ENCODE measurements at places on chromosomes 5 and 9.

- DNase-seq = no peak
Observed at GRCh38 chr9:20781092-20781491, 97.0 kb downstream of the FOCAD start.

- DNase-seq = no peak
Observed at GRCh38 chr5:114369680-114370417, 8.0 kb downstream of the KCNN2 start.

- DNase-seq = no peak
Observed at GRCh38 chr5:33688066-33688465, 203.7 kb downstream of the ADAMTS12 start.

- DNase-seq = no peak
Observed at GRCh38 chr5:59798862-59799667, 94.5 kb downstream of the PDE4D start.

- DNase-seq = no peak
Observed at GRCh38 chr5:178236126-178236525, 3.5 kb upstream of the PHYKPL start.

GRCh38 chr9:128150594-128151308 is 1.5 kb downstream of the LCN2 start:
- DNase-seq = no peak

- DNase-seq = no peak
Observed at GRCh38 chr5:88145221-88145610, 123.4 kb downstream of the TMEM161B start.

- no peak for DNase-seq
Observed at GRCh38 chr5:179223961-179224360, 121.3 kb downstream of the ADAMTS2 start.

- DNase-seq = no peak
Observed at GRCh38 chr9:87786423-87786822, 60.5 kb downstream of the CTSL start.

- no peak for DNase-seq
Observed at GRCh38 chr9:133779516-133780403, 41.6 kb upstream of the SARDH start.

DNA sequence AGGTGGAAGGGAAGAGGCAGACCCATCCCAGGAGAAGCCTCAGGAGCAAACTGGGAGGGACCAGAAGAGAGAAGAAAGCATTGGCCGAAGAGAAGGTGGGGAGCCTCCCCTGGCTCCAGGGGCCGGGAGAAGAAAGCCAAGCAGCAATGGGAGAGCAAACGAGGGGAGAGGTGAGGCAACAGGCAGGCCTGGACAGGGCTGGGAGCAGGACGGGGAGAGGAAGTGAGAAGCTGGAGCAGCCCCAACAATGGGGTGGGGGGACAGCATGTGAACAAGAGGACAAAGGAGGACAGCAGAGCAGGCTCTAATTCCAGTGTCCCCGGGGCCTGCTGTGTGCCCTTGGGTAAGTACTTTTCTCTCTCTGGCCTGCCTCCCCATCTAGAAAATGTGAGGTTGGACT is 115.3 kb downstream of the PSD2 start:
- DNase-seq = no peak

DNA sequence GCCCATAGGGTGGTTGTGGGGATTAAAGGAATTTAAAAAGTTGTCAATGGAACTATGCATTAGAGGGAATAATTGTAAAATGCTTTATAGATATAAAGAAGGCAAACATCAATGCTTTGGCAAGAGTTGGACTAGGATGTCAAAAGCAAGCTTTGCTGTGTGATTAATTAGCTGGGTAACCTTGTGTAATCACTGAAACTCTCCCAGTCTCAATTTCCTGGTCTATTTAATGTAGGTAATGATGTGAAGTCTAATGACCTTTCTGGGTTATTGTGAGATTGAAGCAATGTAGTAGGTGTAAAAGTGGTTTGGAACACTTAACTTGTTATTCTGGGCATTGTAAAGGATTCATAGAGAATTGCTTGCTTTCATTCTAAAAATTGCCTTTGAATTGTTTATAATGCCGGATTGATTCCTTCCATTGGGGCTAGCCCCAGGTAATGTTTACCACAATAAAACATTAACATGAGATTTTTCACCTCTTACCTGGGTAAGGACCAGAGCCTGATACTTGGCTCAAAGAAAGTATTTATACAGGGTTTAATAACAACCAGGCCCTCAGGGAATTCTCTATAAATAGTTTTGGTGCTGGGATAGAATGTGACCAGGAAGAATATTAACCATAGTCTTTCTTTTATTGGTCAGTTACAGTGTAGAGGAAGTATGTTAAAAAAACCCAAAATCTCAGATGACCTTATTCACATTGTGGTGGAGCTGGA is 30.0 kb upstream of the CLINT1 start:
- no peak for DNase-seq

DNA sequence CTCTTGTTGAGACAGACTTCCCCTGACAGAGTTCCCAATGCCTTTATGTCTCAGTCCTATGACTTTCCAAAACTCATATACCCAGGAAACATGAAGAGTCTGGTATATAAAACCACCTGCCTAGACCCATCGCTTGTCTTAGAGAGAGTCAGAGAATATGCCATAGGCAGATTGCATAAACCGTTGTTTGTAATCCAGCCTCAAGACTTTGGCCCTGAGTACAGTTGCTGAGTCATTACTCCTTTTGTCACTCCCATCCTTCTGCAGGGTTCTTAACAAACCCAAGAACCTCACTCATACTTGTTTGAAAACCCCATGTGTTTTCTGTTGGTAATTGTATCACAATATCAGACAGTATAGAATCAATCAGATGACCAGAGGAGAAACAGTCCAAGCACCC is 616.3 kb downstream of the SLCO4C1 start:
- no peak for DNase-seq

GRCh38 chr5:143514616-143515335 is 111.3 kb upstream of the NR3C1 start:
- no peak for DNase-seq

- no peak for DNase-seq
Observed at GRCh38 chr5:58135571-58136335, 324.1 kb downstream of the PLK2 start.

DNA sequence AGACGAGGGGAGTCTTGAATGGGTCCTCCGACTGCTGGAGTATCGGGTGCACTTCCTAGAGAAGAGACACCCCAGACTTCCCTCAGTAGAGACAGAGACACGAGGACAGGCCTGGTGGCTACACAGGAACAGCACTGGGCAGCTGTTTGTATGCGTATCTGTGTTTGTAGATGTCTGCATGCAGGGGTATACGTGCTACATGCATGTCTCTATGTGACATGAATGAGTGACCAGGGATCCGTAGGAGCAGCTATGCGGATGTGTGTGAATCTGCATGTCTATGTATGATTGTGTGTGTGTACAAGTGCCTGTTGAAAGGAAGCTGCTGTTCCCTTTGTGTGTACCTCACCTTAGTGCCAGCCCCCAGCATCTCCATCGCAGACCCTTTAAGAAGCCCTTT is 31.2 kb downstream of the CNTFR start:
- no peak for DNase-seq

DNA sequence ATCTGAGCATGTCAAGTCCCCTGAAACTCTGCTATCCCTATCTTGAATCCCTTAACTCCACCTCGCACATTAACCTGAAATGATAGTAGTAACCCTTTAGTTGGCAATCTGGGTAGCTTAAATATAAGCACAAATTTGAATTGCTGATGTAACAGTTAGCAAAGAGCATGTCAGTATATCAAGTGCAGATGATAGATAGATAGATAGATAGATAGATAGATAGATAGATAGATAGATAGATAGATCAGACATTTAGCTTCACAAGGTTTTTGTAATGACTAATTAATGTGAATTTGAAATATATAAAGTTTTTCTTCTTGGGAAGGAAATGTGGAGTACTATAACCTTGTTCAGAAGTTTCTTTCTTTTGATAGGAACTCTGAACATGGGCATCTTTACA is 30.4 kb upstream of the KIF2A start:
- no peak for DNase-seq

DNA sequence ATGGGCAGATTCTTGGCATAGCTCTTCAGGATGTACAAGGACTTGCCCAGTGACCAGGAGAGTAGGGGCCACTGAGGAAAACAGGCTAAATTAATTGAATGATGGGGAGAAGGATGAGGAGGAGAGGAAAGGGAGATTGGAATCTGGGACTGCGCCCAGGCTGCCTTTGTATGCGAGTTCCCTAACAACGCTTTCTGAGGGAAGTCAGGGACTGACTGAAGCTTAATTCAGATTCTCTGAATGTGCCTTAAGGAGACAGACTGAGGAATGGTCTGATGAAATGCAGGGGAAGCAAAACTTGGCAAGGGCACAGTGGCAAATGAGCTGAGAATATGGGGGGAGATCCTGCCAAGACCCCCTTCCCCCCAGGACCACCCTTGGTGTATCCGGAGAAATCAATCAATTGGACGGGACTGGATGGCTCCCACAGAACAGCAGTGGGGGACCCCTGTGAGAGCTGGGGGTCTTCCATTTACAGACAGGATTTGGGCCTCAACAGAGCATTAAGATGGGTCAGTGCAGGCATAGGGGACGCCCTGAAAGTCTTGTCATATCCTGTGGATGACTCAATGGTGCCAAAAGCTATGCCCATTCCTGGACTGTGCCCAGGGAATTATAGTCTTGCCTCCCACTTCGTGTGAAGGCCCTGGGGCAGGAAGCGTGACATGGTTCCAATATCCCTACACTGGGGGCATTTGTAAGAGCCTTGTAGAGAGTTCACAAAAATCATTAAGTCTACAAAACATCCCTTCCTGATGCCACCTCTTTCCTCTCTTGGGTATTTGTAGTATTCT is 215.5 kb upstream of the TNC start:
- DNase-seq = no peak

DNA sequence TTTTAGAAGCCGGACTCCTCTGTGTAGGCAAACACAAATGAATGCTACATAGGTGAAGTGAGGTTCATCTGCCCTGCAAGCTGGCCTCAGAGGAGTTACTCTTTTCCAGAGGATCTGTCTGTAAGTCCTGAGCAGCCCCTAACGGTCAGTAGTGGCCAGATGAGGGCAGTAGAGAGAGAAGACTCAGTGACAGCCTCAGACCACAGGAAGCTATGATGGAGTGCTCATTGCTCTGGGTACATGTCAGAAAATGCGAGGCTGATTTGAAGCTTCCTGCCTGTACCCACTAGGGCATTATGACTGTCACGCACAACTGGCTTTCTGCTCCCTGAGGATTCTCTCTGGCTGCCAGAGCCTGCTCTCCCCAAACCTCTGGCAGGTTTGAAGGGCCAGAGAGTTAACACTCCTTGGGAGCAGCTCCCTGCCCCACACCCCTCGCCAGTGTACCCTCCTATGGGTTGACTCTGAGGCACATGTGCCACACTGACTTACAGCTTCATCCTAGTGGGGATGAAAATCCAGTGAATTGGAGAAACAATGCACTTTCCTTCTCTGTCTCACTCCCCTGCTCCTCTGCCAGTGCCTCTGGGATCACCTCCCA is 141.5 kb downstream of the GABRG2 start:
- DNase-seq = no peak

GRCh38 chr9:125507226-125507625 is 199.8 kb downstream of the MAPKAP1 start:
- no peak for DNase-seq

GRCh38 chr9:97038611-97039513 is at the start of gene CTSV:
Gene CTSV, minus strand, starts transcription at chr9:97039142. Its CDS starts 1,099 bp downstream, at chr9:97038043.
- DNase-seq = peak; percentile 41

GRCh38 chr9:5543875-5544702 is 33.8 kb downstream of the PDCD1LG2 start:
- no peak for DNase-seq

DNA sequence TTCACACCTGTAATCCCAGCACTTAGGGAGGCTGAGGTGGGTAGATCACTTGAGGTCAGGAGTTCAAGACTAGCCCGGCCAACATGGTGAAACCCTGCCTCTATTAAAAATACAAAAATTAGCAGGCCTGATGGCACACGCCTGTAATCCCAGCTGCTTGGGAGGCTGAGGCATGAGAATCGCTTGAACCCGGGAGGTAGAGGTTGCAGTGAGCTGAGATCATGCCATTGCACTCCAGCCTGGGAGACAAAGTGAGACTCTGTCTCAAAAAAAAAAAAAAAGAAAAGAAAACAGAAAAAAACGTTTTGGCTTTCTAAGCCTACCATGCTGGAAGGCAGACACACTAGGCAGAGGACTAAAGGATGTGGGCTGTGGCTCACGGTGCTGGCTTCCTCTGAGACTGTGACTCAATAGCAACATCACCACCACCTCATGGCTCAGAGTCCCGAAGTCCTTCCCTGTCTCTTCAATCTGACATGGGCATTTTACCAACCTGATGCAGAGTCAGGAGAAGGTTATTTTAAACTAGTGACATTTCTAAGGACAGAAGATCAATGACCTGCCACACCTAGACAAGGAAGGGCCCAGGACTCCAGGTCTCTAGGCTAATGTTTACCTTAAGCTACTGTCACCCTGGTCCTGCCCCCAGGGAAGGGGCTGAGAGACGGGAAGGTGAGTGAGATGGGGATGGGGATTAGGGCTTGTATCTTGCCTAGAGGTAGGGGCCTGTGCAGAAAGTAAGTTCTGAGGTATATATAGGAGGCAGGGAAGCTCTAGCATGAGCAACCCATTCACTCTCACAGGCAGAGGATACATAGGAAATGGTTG is 3.7 kb downstream of the ECSCR start:
- peak; percentile 66 for DNase-seq

DNA sequence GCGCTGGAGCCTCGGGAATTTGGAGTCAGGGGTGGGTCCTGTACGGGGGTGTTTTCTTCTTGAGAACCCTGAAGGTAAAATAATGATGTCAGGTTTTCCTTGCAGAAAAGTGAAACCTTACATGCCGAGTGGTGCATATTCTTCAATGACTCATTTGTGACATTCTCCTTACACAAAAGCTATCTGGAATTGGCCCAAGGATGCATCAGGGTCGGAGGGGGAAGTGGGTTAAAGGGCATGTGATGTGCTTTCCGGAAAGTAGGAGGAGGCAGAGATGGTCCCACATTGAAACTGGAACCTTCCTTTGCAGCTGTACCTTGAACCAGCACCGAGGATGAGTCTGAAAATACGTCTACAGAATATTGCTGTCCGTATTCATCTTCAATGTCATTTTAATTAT is 411.2 kb upstream of the IRX4 start:
- no peak for DNase-seq

GRCh38 chr5:60927450-60927849 is 17.4 kb downstream of the ERCC8 start:
- no peak for DNase-seq

DNA sequence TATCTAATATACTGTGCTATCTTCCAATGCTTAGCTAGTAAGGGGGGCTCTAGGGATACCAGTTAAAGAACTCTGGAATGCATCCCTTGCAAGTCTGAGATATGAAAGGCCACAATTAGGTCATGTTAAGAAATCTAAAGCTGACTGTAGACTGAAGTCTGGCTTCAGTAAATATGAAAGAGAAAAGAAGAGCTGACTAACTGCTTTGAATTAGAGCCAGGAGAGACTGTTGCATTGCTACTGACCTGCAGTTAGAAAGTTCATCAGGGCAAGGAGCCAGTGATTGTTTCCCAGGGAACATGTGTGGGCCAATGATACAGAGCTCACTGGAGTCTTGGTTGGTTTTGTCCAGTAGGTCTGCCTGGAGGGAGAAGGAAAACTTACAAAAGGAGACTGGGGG is 472.1 kb upstream of the TNC start:
- DNase-seq = no peak

GRCh38 chr5:2333291-2333690 is 418.2 kb downstream of the IRX2 start:
- DNase-seq = no peak

- no peak for DNase-seq
Observed at GRCh38 chr5:80093796-80094195, 58.6 kb downstream of the THBS4 start.

Measured in activated T-helper 1 cell treated with Interleukin-2 at 50 U/mL for 16 hours (primary cell).